ENCODE measurements at places on chromosomes 11 and 22.

DNA sequence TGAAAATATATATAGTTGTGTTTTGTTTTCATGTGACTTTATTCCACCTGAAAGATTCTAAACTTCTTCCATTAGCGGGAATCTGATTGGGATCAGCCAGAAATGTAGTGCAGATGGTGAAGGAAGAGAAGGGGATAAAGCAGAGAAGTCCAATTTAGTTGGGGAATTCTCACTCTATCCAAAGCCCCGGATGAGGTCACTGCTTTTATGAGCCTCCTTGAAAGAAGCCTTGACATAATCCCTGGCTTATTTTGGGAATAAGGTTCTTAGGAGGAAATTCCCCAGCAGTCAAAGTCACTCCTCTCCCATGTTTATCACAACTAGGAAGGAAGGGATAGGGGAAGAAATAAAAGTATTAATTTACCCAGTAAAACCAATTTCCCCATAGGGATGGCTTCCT lies 41.1 kb downstream of the OSBP start:
- DNase-seq = no peak

DNA sequence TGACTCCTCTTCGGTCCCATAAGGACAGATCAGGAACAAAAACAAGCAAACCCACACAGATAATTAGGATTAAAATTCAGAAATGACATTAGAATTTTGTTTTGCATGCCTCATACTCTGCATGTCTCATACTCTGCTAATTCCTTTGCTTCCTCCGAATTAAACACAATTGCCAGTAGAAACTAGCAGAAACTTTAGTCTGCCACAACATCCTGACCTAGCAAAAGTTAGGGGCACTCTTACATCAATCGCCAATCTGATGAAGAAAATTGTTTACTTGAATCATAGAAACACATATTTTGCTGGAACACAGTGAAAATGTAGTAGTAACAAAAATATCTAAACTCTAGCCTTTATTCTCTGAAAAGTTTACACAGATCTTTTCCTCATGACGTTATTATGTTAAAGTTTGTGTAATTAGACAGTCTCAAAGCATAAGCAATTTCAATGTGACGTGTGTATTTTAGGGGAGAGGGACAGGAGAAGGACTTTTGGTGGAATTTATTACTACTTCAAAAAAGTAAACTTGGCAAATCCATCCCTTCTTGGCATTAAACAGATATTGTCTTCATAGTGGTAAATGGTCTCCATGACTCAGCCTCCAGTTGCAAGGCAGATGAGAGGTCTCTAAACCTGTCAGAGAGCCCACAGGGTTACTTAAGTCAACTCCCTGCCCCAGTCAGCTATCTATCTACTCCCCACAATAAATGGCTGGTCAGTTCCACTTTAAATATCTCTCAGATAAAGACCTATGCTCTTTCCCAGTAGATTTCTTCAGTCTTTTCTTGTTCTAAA lies 249.8 kb upstream of the UBASH3B start:
- no peak for DNase-seq

DNA sequence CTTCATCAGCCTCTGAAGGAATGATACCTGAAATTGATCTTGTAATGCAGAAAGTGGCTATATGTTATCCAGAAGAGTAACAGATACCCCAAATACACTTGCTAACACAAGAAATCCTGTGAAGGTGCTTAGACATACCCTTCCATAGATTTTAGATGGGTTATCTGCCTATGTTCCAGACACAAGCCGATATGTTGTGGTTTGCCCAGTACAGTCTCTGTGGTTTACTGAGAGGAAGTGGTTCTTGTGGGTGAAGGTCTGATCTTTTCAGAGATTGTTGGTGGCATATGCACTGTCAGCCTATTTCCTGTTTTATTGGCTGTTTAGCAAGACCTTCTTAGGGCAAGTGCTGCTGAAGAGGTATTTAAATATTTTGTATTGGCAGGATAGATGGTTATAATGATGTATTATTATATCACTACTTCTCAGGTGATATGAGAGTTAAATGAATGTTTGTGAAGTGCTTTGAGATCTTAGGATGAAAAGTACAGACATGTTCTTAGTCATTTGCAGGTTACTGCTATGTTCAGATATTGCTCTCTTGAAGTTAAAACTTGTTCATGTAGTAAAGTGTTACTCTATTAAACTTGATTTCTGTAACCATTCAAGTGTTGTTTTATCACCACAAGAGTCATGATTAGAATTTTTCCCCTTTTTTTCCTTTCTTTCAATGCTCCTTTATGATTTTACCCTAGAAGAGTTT lies 8.2 kb downstream of the ARHGEF12 start:
- DNase-seq = no peak

DNA sequence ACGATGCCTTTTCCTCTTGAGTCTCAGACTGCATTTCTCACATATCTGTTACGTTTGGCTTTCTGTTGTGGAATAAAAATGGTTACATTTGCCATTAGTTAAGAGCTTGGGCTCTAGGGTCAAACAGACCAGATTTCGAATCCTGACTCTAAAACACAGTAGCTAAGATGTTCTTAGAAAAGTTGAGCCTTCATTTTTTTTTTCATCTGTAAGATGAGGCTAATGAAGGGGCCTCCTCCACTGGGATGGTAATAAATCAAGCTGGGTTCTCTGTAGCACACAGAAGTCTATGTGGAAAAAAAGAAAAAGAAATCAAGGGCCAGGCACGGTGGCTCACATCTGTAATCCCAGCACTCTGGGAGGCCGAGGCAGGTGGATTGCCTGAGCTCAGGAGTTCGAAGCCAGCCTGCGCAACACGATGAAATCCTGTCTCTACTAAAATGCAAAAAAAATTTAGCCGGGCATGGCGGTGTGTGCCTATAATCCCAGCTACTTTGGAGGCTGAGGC lies 49.9 kb upstream of the CAPRIN1 start:
- DNase-seq = no peak

- DNase-seq = no peak
Measured at GRCh38 chr22:22015631-22016030, 33.0 kb upstream of the TOP3B start.

- peak; percentile 65 for DNase-seq
Measured at GRCh38 chr22:35648066-35649025, at the start of gene APOL6. APOL6 (plus strand) TSS chr22:35648446; CDS start chr22:35656426, 7,980 bp downstream.

DNA sequence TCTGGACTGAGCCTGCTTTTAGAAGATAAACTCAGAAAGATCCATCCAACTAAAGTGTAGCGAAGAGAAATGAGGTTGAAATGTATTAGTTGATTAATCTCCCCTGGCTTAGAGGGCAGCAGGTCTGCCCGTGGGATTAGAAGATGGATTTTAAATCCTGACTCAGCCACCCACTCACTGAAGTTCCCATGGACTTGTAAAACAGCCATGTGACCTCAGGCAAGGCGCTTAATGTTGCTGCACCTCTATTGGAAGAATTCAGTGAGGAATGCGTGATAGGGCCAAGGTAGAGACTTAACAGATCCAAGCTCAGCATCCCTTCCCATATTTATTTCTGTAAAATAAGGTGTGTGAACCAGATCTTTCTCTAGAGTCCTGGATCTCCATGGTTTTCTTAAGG lies 45.1 kb upstream of the ELF5 start:
- DNase-seq = no peak

Data from stimulated activated CD4-positive, alpha-beta T cell treated with anti-CD3 and anti-CD28 coated beads, Interleukin-2, amount 100 ng/mL, for 4 hours (primary cell).